NCI-H524 treated with DMSO at 0.1 percent for 48 hours (cell line): ENCODE measurements at places on chromosomes 4 and X.
A peak's percentile ranks its signal among the peaks of the same experiment; 100 is the strongest.

- DNase-seq: no peak
These were observed 1117.6 kb upstream of the PRKX start for GRCh38 chrX:4830880-4831557.

DNA sequence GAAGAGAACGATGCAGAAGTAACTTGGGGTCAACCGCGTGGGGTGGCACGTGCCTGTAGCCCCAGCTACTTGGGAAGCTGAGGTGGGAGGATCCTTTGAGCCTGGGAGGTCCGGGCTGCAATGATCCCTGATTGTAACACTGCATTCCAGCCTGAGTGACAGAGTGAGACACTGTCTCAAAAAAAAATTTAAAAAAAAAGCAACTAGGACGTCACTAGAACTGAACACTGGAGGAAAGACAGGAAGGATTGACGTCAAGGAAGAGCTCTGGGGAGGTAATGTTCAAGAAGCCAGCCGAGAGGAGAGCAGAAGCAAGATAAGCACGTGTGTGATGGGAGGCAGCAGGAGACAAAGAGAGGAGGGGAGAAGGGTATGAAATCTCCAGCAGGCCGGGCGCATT, 28.7 kb downstream of the S100G start:
- DNase-seq: no peak

DNA sequence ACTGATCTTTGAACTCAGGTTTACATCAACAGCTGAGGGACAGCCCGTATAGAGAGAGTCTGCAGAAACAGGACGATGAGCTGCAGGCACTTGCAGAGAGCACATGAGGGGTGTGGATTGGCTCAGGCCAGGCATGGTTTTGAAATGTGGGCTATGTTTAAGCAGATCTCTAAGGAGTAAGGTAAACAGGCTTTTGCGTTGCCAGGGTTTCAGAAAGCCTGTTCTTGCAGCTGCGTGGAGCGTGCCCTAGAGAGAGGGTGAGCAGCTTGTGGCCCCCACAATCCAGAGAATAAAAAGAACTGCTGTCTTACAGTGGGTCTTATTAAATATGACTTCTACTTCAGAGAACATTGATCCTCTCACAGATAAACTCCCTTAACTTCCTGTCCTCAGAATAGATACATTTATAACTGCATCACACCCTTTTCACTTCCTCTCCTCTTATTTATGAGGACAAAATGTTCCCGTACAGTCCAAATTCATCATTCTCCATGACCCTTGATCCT, 64.1 kb downstream of the TMA16 start:
- no peak for DNase-seq

- DNase-seq: no peak
These were observed 50.0 kb upstream of the CPLX1 start for GRCh38 chr4:875818-876423.

- DNase-seq: no peak
These were observed 49.6 kb downstream of the KLHL13 start for GRCh38 chrX:118066867-118067515.

GRCh38 chrX:101416691-101417090, 8.7 kb downstream of the HNRNPH2 start:
- DNase-seq: no peak

DNA sequence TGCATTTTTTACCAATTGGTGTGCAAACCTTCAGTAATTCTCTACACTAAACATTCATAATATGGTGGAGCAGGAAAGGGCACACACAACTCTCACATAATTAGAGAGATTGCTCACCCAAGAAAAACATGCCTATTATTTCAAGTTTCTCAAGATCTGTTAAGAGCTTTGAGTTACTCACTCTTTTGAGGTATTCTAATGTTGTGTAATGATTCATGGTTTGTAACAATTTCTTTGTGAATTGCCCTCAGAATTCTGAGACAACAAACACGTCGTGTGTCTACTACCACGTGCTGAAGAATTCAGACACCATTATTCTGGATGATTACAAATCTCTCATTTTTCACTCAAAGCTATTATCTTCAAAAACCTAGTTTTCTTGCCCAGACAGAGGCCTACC, 82.8 kb downstream of the PDGFC start:
- no peak for DNase-seq

DNA sequence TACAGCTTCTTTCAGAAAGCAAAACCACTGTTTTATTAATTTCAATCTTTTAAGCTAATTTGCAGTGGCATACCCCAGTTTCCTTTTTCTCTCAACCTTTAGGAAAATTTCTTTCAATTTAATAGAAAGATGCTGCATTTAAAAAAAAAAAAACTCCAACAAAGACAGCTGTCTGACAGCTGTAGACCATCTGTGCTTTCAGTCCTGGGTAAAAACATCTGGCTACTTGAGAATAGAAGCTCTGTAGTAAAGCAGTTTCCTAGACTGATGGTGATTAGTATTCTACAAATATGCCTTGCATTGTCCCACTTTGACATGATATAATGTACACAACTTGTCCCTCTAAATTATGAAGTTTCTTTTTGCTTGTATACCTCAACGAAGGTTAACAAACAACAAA, 197.8 kb downstream of the EDA start:
- DNase-seq: peak; percentile 7

- no peak for DNase-seq
These were observed 201.4 kb downstream of the CCNG2 start for GRCh38 chr4:77358315-77358928.

- DNase-seq: peak; percentile 97
These were observed 1042.5 kb upstream of the PABPC4L start for GRCh38 chr4:135244056-135244455.

DNA sequence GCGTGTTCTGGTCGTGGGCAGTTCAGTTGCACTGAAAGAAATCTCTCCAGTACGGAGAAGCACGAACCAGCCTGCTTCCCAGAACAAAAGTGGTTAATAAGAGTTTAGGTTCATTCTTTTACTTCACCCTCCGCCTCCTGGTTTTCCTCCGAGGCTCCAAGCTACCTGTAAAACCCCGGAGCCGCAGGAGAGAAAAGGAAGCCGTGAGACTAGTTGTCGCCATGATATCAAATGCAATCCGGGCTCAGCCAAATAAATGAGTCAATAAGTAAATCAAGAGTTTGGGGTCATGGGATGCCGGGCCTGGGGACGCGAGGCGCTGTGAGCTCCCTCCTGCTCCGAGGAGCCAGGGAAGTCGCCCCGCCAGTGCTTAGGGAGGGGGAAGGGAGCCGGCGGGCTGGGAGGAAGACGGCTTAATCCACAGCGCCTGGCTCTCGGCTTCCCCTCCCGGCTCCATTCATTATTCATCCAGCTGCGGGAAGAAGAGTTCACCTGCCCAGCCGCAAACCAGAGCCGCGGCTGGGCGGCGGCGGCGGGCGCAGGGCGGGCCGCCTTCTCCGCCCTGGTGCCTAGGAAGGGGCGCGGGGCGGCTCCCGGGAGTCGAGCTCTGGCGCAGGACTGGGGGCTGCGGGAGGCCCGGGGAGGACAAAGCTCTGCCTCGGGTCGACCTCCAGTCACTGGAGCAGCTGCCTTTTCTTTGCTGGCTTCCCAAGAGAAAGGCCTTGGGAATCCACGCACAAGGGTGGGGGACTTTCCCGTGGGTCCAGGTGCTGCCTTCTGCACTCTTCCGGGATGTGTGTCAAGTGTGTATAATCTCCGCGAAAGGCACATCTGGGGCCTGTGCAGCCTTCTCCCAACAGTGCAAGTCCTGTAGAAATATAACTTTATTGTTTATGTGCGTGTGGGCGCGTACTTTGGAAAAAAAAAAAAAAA, 1.7 kb downstream of the FRAS1 start:
- DNase-seq: no peak

DNA sequence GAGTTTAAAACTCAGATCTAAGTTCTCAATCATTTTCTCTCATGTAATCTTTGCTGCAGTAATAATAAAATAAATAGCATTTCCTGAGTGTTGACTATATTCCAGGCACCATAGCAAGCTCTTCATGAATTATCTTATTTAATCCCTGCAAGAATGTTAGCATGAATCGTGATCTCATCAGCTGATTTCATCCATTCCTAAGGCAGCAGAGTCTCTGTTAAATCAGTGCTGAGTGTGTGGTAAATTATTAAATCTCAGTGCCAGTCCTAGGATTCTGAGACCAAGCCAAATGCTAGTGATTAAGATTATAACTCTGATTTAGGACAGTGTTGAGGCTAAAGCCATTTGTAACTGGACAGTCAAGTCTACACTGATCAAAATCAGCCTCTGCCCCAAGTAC, 240.3 kb upstream of the TAPT1 start:
- no peak for DNase-seq

DNA sequence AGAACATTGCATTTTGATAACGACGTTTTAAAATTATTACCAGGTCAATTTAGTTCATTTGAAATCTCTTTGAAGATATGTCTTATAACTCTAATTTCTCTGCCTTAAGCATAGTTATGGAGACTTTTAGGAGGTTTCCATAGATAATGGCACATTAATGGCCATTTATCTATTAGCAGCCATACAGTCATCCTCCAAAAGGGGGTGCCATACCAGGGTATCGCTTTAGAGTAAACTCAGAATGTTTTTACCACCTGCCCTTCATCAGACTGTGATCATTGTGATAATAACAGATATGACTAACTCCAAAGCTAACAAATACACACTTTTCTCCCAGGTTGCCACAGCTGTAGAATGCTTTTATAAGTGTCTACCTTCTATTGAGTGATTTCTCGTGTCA, 461.5 kb downstream of the FSTL5 start:
- DNase-seq: no peak

GRCh38 chrX:33333271-33333670, 121.9 kb upstream of the DMD start:
- DNase-seq: no peak

GRCh38 chr4:86551387-86551786, 42.7 kb upstream of the PTPN13 start:
- DNase-seq: no peak

DNA sequence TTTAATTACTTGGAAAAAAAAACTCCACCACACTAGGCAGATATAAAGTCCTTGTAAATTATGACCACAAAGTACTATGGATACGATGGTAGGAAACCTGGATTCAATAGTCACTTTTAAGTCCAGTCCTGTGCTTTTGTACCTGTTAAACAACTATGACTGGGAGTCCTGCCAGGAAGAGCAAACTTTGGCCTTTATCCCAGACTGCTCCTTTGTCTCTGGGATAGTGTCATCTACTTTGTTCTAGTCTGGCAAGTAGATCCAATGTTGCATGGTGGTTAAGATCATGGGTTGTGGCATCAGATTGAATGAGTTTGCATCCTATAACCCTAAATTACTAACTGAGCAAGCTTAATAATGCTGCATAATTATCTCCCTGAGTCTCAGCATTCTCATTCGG, 175.3 kb upstream of the FGF13 start:
- DNase-seq: no peak

DNA sequence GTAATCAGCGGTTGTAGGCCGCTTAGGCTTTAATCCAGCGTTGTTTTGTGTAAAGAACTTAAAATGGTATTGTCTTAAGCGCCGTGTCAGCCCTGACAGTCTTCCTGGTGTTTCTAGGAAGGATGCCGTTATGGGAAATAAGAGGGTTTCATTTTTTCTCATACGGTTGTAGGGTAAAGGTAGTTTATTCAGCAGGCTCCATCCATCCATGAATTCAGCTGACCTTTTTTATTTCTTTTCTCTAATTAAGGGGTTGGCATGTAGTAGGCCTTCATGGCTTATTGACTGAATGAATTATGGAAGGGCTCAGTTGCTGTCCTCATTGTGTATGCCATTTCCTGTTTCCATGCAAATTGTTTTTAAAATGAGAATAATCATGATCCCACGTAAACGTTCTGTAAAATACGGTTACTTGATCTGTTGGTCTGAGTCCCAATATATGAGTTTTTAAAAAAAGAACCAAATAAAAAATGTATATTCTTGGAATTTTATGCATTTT, 693 bp downstream of the OCIAD1 start:
- no peak for DNase-seq

- peak; percentile 15 for DNase-seq
These were observed 435.6 kb downstream of the TLL1 start for GRCh38 chr4:166308647-166309046.

GRCh38 chrX:39262641-39263040, 461.4 kb downstream of the MID1IP1 start:
- no peak for DNase-seq

DNA sequence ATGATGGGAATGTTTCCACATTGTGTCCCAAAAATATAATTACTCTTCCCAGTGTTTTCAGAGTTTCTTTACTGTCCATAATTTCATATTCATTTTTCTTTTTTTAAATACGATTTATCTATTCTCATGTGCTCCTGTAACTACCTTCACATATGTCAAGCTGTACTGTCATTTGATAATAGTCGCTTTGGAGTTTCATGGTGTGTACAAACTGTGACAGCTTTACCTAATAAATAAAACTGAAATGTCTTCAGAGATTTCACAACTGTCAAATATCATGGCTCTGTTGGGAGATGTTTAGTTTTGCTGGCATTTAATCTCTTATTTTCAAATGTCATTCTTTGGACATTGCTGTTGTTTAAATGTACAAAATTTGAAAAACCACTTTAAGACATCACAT, 450.2 kb downstream of the TLL1 start:
- DNase-seq: no peak

GRCh38 chr4:67725981-67726380, 25.0 kb upstream of the UBA6 start:
- DNase-seq: no peak

- DNase-seq: no peak
These were observed 66.3 kb downstream of the TSPAN7 start for GRCh38 chrX:38627683-38628082.

GRCh38 chr4:153684182-153684970, at the start of gene TLR2:
TSS of gene TLR2 (plus strand) at chr4:153684280. CDS start at chr4:153702908, 18,628 bp downstream.
- DNase-seq: no peak

DNA sequence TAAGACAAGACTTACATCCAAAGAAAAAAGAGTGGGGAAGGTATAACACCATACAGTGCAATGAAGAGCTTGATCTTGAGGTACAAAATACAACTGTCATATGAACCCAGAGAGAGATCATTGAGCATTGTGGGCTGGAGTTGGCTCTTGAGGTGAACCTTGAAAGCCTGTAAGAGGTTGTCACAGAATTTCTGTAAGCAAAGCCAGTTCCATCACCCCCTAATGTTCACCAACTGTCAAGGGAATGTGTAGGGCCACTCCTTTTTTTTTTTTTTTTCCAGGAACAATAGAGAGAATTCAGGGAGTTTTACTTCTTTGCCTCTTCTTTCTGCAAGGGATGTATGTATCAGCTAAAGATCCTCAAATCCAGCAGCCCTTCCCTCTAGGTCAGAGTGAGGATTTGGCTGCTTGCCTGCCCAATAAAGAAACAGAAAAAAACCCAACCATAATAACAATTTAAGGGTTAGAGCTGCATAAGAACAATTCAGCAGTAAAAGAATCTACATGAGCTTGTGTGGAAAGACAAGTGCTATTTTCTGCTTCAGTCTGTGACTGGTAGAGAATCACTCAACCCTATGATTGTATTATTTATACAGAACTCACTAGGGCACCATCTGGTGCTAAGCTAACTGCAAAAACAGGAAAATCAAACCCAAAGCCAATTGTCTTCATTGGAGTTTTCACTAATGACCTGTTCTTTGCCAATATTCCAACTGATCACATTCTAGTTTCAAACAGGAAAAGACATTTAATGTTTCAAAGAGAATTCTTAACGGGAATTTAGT, 217.5 kb upstream of the TEX13C start:
- DNase-seq: no peak

DNA sequence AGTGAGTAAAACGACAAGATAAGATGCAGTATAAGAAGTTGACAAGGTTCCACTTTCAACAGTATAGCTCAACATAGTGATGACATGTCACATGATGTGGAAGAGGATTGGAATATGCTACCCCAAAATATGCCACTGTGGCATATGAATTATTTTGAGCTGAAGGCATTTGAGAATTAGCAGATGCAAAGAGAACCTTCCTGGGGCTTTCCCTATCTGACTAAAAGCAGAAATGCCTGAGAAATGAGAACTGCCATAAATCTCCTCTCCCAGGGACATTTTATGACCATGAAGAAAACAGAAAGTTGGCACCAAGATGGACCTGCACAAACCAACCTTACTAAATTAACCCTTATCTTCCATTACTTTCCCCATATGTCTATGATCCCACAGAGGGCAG, 24.8 kb downstream of the CDKN2AIP start:
- no peak for DNase-seq
